ENCODE measurements at places on chromosomes 5 and 9. TPM values are rescaled to one million over a fixed set of nuclear protein-coding genes. Genes with fewer than 3 reads are reported as not detected.

DNA sequence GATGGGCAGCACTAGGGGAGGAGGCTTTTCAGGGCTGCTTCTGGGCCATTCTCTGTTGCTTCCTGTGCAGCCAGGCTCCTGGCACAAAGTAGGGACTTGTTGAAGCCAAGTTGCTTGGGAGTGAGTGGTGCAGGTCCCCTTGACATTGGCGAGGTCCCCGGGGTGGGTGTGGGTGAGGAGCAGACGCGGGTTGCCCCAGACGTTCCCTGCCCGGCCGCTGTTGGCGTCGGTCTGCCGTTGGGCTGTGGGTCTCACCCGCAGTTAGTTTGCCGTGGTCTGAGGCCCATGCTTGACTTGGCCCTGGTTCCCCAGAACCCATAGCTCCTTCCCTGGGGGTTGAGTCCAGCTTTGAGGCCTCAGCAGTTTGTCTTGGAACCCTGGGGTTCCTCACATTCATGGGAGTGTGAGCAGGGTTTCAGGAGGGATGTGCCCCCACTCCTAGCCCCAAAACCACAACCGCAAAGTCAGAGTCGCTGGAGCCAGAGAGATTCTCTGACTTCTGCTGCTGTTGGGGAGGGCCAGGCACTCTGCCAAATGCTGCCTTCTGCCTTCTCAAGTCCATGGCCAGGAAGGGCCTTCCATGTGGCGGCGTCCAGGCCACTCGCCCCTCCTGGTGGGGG, 77.5 kb downstream of the RXRA start:
- H3K36me3 ChIP-seq: no peaks in the 10 kb centered on the region
- H3K4me3 ChIP-seq: no peak overlapping the region
- peak; percentile 57 for DNase-seq
- H3K27me3 ChIP-seq: peaks cover 11% of the 10 kb centered on the region
- H3K4me1 ChIP-seq: peaks cover 31% of the 10 kb centered on the region
- H3K27ac ChIP-seq: peak overlapping the region; percentile 47

DNA sequence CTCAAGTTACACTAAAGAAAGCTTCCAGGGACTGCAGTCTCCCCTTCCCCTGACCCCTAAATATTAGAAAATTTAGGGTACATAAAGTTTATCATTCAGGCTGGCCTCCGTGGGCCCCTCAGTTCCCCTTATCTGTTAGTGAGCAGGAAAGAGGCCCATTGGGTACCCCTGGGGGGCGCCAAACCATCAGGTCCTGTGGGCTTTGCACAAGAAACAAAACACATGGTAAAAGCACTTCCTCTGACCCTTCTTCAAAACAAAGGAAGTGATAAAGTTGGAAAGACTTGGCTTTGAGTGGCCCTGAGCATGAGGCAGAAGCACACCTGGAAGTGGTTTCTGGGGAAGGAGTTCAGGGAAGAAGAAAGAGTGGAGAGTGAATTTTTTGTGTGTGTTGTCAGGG, 213.0 kb downstream of the SMARCA2 start:
- H3K27ac ChIP-seq: no peak overlapping the region
- no peaks in the 10 kb centered on the region for H3K27me3 ChIP-seq
- peaks cover 4% of the 10 kb centered on the region for H3K4me1 ChIP-seq

KCNV2 gene
- total RNA-seq: not detected

CER1 gene
- not detected for total RNA-seq

- no peak overlapping the region for H3K27ac ChIP-seq
- H3K36me3 ChIP-seq: no peaks in the 10 kb centered on the region
- DNase-seq: no peak
- H3K4me3 ChIP-seq: no peak overlapping the region
Measured at GRCh38 chr5:145072889-145073288, 762.3 kb downstream of the PRELID2 start.

DNA sequence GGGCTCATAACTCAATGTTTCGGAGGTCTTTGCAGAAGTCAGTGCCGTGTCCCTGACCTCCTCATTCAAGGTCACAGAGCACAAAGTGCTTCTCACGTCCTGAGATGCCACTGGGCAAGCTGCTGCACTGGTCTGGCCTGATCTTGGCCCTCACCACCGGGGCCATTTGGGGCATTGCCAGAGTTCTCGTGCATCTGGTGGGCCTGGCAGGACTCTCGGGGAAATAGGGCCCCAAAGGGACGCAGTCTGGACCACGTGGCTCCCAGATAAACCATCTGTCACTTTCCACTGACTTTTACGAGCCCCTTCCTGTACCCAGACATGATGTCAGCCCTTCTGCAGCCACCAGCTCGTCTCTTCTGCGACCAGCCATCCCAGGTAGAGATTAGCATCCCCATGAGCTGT, 54.8 kb downstream of the HRH2 start:
- no peak overlapping the region for H3K27ac ChIP-seq
- H3K27me3 ChIP-seq: no peaks in the 10 kb centered on the region
- peaks cover 9% of the 10 kb centered on the region for H3K36me3 ChIP-seq

DNA sequence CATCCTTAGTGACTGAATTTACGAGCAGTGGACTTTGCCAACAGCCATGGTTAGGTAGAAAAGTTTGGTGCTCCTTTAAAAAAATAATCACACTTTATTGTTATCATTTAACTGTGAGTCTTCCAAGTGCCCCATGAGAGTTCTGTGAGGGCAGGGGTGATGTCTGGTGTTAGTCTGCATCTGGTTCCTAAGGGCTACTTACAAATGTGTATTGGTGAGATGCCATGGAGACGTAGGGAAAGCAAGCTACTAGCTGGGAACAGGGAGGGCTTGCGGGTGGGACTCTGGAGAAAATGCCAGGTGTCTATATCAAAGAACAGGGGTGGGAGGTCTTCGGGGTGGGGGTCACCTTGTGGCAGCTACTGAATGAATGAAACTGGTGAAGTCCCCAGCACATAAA, 47.1 kb upstream of the EBF1 start:
- no peaks in the 10 kb centered on the region for H3K4me1 ChIP-seq
- H3K27me3 ChIP-seq: peaks cover 50% of the 10 kb centered on the region
- H3K36me3 ChIP-seq: no peaks in the 10 kb centered on the region
- no peak for DNase-seq
- no peak overlapping the region for H3K4me3 ChIP-seq
- no peak overlapping the region for H3K27ac ChIP-seq

GPR150 gene
- total RNA-seq: 0.28 TPM
